ENCODE measurements at places on chromosomes 2 and 18. TPM values are rescaled to one million over a fixed set of nuclear protein-coding genes. Genes with fewer than 3 reads are reported as not detected.

The SCYGR4 gene
- total RNA-seq: not detected

- no peak for DNase-seq
Measured at GRCh38 chr18:59032308-59032707, 107.4 kb upstream of the SEC11C start.

The LIMS4 gene
- total RNA-seq: 2.1 TPM

- DNase-seq: no peak
Measured at GRCh38 chr2:235597081-235597615, 103.3 kb downstream of the AGAP1 start.

DNA sequence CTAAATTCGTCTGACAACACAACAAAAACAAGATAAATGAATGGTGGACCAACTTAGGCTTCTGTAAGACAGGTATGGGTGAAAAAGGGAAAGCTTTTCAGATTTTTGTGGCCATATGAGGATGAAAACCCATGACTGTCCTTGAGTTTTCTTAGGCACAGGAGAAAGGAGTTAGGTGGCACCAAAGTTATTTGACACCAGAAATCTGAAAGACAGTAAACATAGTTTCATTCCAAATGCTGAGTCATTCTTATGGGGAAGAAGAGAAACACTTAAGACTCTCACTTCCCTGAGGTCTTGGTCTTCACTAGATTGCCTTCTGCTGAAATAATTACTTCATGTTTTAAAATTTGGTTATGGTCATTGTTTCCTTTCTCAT, 5.2 kb upstream of the GPD2 start:
- no peak for DNase-seq

- no peak for DNase-seq
Measured at GRCh38 chr2:234133004-234133403, 82.5 kb downstream of the SPP2 start.
